Left renal cortex interstitium (tissue), 4 donors: ENCODE measurements at places on chromosomes 16 and 17.

- no peak for DNase-seq
Measured at GRCh38 chr16:73794994-73795393, 501.6 kb upstream of the PSMD7 start.

- DNase-seq: no peak
Measured at GRCh38 chr17:80453126-80453997, 23.0 kb downstream of the NPTX1 start.

GRCh38 chr16:17397499-17397891, 73.3 kb downstream of the XYLT1 start:
- DNase-seq: no peak

- DNase-seq: peak; percentile 31
Measured at GRCh38 chr16:17276010-17276530, 194.7 kb downstream of the XYLT1 start.

DNA sequence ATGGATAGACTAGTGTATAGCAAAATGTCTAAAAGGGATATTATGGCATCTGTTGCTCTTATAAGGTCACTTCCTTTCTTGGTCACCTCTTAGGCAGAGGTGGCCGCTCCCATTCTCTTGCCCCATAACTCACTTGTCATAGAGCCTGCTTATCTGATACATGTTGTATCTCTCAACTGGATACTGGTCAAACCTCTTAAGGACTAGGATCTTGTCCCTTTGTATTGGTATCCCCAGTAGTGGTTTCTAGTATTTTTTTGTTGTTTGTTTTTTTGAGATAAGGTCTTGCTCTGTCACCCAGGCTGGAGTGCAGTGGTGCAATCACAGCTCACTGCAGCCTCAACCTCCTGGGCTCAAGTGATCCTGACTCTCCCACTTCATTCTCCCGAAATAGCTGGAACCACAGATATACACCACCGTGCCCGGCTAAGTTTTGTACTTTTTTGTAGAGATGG, 27.0 kb downstream of the ZSWIM7 start:
- DNase-seq: no peak

GRCh38 chr16:11114366-11115164, 141.4 kb downstream of the SOCS1 start:
- no peak for DNase-seq

GRCh38 chr16:57297856-57298255, 13.4 kb upstream of the PLLP start:
- no peak for DNase-seq

- no peak for DNase-seq
Measured at GRCh38 chr16:10729104-10730048, 14.3 kb upstream of the NUBP1 start.

DNA sequence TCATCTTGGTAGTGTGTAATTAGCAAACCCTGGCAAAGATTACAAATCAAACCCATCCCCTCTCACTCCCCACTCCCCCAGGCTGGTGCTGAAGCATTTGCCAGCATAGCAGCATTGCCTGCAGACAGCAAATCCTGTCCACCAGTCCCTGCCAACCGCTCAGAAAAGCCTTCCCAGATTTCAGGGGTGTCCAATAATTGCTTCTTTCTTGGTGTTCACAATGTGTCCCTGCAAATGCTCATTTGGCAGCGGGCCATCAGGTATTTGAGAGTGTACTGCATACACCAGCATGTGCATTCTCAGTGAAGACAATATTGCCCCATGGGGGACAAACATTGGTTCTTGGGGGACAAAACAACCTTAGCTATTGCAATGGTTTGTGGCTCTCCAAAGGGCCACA, 28.2 kb downstream of the ORC6 start:
- DNase-seq: no peak

DNA sequence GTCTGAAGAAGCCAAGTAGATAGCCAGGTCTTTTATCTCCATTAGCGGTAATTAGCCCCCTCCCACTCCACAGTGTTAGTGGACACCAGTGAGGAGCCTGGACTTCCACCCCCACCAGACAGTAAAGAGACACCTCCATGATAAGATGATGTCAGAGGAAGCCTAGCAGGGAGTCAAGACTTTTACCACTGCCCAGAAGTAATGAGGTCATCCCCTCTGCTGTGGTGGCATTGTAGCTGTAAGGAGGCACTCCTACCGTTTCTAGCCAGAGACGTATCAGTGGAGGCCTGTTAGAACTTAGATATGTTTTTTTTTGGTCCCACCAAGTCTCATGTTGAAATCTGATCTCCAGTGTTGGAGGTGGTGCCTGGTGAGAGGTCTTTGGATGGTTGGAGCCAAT, 38.1 kb downstream of the PIK3R5 start:
- no peak for DNase-seq

- no peak for DNase-seq
Measured at GRCh38 chr17:79838522-79839274, 542 bp downstream of the CBX4 start.

DNA sequence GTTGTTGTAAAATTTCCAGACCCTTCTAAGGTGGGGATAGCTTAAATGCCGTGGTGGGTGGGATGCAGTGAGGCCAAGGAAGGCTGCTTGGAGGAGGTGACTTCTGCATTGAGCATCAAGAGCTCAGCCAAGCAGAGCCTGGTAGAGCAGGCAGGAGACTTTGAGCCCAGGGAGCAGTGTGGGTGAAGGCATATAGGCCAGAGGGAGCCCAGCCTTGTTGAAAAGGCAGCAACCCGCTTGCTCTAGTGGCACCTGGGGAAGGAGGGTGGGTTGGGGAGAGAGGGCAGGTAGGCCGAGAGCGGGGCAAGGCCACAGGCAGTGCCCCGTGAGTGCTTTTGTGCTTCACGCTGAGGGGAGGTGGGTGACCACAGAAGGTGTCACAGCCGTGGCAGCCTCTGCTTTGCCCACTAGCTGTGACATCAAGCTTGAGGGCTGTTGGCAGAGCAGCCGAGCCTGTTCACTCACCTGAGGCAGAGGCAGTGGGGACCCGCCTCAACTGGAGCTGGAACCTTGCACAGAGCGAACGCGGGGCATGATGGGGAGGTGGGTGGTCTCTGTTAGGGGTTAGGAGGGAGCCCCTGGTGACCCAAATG, 56.1 kb downstream of the IRF8 start:
- no peak for DNase-seq

- peak; percentile 13 for DNase-seq
Measured at GRCh38 chr17:13306310-13306962, 288.6 kb upstream of the ELAC2 start.

GRCh38 chr17:550463-551180, 164.0 kb downstream of the VPS53 start:
- no peak for DNase-seq

DNA sequence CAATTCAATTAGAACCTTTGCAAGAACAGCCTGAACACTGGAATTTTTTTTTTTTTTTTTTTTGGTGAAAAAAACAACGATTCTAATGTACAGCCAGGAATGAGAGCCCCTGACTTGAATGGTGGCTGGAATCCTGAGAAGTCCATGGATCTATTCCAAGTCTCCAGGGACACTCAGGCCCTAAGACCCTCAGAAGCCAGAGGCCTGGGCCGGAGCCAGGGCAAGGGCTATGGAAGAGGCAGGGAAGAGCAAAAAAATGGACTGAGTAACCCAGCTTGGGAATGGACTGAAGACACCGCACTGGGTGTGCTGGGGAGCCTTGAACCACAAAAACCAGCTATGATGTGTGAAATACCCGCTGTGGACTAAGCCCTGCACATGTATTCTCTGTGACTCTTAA, 60.3 kb upstream of the LHX1 start:
- no peak for DNase-seq

GRCh38 chr17:51034800-51035199, 85.9 kb downstream of the SPAG9 start:
- DNase-seq: no peak

- no peak for DNase-seq
Measured at GRCh38 chr17:63082273-63082861, 116.3 kb downstream of the TANC2 start.

DNA sequence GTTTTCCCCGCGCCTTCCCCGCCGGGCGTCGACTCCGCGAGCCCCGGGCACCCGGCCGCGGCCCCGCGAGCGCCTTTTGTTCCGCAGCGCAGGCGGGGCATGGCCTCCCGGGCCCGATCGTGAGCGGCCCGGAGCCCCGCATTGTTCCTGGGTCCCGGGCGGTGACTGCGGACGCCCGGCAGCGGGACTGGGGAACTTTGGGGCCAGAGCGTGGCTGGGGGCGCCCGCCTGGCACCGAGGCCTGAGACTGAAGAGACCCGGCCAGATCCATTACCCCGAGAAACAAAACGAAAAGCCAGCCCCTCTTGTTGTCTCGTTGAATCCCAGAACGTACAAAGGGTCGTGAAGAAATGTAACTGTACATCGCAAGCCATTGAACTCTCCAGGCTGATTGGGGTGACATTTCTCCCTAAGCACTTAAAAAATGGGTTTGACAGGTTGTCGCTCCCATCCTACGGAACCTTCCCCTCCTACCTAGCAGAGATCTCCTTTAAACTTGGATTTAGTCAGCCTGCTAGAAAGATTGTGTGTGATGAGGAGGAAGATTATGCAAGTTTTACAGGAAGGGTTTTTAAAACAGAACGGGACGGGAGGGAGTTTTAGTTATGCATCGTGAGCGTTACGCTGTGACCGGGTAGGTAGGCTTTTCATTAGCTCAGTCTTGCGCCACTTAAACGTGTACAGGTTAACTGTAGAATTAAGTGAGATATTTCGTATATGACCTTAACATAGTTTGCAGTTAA, 825 bp downstream of the METTL9 start:
- DNase-seq: no peak

GRCh38 chr16:2043667-2044451, 3.8 kb downstream of the NTHL1 start:
- DNase-seq: no peak
